Naive thymus-derived CD8-positive, alpha-beta T cell (primary cell): ENCODE measurements at places on chromosomes 12 and 14.

GRCh38 chr14:70018713-70019211, 139.5 kb downstream of the SMOC1 start:
- DNase-seq: no peak

GRCh38 chr12:3820122-3820521, 53.1 kb downstream of the PARP11 start:
- no peak for DNase-seq

- no peak for DNase-seq
These were observed 54.5 kb downstream of the PPP2R5C start for GRCh38 chr14:101815994-101816393.

GRCh38 chr12:51687614-51688013, 96.6 kb downstream of the SCN8A start:
- DNase-seq: no peak

GRCh38 chr14:52868911-52869618, 77.7 kb upstream of the GNPNAT1 start:
- DNase-seq: no peak

- peak; percentile 68 for DNase-seq
These were observed 61.5 kb downstream of the LGMN start for GRCh38 chr14:92686900-92687427.

- no peak for DNase-seq
These were observed 7.5 kb downstream of the HEBP1 start for GRCh38 chr12:12992418-12993130.

DNA sequence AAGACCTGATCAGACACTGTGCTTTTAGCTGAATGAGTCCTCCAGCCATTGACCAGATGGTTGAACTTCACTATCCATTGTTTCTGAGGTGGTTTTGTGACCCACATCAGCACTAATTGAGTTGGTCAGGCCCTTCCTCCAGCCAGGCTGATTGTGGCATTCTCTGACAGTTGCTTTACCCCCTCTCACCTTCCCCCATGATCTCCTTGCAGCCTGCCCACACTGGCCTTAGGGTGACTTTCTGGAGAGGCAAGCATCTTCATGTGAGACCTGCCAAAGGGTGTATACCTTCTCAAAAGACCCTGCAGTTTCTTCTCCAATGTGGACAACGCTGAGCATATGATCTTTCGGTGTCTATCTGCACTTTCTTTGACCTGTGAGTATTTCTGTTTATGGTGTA, 83.9 kb downstream of the GPATCH2L start:
- DNase-seq: no peak

DNA sequence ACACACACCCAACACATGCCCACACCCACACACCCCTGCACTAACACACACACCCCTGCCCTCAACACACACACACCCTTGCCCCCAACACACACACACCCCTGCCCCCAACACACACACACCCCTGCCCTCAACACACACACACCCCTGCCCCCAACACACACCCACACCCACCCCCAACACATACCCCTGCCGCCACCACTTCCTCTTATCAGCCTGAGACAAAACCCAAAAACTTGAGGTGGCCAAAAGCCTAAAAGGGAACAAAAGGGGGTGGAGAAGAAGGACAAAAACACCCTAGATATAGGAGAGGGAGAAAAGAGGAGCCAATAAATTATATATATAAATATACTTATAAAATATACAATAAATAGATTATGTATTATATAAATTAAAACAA, 9.1 kb upstream of the DEGS2 start:
- DNase-seq: no peak

DNA sequence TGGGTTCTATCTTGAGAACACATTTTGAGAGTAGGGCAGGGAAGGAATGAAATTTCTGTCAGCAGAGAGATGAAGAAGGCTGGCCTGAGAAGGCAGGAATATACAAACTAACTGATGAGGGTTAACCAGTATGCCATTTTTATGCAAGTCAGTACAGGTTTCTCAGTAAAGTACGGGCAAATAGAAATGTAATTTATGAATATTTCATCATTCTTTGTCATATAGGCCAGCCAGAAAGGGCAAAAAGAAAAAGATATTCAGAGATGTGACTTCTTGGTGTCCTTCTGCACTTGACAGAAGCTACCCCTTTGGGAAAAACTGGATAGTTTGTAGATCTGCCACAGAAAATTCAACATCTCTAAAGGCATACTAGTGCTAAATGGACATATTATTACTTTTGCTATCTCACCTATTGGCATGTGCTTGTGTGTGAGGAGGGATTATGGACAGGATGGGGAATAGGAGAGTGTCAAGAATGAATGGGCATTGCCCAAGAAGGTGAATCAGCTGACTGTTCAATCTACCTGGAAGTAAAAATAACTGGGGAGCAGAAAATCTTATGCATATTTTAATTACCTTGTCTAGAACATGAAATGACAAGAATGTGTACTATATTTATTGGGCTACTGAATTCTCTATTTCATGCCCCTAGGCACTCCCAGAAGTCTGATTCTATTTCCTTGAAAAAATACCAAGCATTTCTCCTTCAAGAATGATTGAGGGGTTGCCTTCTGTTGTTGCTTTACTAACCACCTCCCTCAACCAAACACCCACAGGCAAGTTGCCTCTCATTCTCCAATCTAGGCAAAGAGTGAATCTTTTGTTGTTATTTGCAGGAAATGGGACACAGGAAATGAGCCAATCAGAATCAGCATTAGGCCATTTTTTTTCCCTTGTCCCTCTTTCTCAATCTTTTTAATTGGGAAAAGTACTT, 175.1 kb upstream of the SLC38A2 start:
- DNase-seq: no peak

DNA sequence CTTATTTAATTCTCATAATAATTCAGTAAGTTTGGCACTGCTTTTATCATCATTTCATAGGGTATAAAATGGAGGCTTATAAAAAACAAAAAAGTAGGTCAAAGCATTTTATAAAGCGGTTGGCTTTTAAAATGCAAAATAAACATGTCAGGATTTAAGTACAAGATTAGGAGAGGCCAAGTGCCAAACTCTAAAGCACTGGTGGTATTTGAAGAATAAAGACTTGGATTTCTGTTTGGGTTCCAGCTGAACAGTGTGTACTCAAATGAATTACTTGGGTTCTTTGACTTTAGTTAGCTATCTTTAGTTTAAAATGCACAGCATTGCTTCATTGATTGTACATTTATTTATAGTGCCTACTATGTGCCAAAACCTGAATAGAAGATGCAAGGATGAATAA, 966.6 kb upstream of the SEL1L start:
- DNase-seq: no peak

DNA sequence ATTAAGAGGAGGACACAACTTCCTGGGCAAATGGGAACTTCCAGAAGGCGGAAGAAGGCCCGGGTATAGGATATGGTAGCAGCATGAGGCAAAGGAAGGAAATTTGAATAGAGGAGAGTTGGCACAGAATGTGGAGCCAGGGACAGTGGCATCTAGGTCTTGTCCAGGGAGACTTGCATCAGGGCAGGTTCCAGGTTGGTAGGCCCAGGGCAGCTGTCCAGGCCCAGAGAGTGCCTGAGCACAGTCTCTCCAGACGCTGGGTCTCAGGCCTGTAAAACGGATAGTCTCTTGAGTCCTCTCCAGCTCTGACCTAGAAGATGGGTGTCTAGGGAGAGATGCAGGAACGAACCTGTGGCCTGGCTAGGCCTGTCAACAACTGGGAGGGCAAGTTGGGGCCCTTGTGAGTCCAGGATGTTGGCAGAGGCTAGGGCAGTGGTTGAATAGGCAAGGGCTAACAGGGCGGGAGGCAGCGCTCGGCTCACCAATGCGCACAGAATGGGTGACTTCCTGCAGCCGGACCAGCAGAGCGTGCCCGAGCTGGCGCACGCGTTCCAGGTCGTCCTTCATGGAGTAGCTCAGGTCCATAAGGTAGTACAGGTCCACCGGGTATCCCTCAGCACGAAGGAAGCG, 9.9 kb downstream of the ITGB7 start:
- DNase-seq: no peak

DNA sequence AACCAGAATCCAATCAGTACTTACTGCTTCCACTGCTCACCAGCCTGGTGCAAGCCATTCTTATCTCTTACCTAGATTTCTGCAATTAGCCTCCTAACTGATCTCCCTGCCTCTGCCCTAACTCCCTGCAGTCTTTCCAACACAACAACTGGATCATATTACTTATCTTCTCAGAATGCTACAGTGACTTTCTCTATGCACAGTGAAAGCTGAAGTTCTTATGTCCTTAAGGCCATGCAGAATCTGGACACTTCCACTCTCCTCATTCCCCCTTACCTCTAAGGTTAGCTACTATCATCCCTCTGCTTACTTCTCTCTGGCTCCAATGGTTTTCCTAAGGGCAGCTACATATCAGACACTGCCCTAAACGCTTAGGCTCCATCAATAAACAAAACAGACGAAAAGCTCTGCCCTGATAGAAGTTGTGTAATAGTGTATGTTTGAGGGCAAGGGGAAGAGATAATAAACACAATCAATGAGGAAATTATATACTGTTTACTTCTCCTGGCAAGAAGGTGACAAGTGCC, 4.0 kb downstream of the KTN1 start:
- DNase-seq: no peak

DNA sequence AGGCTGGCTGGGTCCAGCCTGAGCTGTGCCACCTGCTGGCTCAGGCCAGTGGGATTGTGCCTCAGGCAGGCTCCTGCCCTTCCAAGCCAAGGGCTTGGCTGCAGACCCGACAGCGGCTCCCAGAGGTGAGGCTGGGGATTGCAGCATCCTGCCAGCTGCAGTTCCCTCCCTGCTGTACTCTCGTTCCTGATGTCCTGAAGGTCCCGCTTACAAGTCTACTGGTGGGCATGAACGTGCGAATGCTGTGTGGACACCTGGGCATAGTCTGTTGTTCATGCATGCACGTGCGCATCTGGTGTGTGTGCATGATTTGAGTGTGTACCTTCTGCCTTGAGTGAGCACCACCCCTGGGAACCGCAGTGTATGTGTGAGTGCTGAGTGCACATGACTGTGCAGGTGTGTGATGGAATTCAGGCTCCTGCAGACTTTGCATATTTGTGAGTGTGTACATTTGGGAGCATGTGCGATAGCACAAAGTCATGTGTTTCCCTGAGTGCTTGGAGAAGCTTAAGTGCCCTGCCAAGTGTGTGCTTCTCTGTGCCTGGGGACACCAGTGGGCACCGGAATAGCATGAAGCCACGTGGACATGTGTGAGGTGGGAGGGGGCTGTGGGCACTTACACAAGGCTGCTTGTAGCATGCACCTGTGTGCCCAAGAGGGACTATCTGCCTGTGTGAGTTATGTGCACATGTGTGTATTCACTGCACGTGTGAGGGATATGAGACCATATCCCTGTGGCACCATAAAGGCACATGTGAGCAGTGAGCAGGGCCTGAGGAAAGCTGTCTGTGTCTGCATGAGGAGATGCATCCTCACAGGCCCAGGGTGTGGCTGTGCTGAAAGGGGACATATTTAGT, 19.3 kb upstream of the KRT7 start:
- peak; percentile 17 for DNase-seq

- DNase-seq: no peak
These were observed 165.4 kb downstream of the SLC15A5 start for GRCh38 chr12:16112130-16112529.

GRCh38 chr12:91377436-91377835, 194.8 kb upstream of the DCN start:
- DNase-seq: no peak

GRCh38 chr14:94545131-94545841, 16.0 kb upstream of the SERPINA4 start:
- no peak for DNase-seq

- no peak for DNase-seq
These were observed 128.8 kb downstream of the PRKD1 start for GRCh38 chr14:29798811-29799210.

- no peak for DNase-seq
These were observed 998 bp downstream of the HNF1A start for GRCh38 chr12:120979220-120979861.

- DNase-seq: no peak
These were observed 98.1 kb upstream of the LHX5 start for GRCh38 chr12:113569806-113570205.

GRCh38 chr12:132520421-132521199, 30.7 kb downstream of the FBRSL1 start:
- no peak for DNase-seq

GRCh38 chr12:121209624-121210572, at the start of gene P2RX4:
Gene P2RX4 (plus strand): TSS chr12:121210129. CDS start chr12:121210165, 36 bp downstream.
- peak; percentile 91 for DNase-seq

DNA sequence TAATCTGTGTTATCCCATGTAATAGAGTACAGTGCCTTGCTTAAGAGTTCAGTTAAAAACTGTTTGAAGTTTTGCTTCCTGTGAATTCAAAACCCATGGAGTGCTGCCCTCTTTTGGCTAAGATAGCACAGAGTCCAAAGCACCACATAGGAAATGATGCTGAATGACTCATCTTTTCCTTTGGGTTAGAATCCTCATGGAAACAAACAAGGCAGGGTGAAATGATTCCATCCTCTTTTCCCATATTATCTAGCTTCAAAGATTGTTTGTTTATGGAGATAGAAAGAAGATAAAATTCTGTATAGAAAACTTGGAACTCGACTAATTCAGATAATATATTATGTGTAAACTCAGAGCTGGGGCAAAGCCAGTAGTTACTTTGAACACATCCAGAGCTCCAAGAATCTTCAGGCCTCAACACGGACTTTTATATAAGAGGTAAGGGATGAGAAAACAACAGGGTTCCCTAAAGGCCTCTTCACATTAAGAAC, 87.4 kb downstream of the OTOGL start:
- DNase-seq: no peak

- no peak for DNase-seq
These were observed 74.7 kb downstream of the BTG1 start for GRCh38 chr12:92070864-92071445.

DNA sequence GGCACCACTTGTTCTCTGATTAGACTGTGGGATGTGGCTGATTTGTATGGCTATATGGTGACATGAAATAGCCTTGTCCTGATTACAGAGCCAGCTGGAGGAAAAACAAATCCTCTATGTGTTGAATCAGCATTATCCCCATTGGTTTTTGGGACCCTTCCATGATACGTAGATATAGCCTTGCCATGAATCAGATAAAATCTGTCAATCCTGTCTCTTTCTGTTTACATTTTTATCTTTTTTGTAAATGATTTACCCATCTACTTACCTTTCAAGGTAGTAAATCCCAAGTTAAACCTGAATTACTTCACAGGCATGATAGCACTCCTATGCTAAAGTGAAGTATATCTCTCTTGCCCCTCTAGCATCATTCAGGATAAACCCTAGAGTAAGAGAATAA, 789.3 kb downstream of the TMTC2 start:
- DNase-seq: no peak

DNA sequence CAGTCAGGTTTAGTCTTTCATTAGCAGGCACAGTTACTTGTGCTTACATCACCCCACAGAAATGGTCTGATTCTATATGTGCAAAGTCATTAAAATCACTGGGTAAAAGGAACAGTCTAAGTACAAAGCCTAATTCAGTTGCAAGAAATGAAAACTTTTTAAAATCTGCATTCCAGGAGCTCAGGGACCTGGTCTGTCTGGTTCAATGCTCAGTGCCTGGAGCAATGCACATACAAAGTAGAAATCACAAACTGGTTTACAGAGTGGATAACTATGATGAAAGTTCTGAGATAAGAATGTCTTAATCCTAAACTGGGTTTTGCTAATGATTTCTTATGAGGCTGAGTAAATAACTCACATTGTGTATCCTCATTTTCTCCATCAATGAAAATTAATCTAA, 28.7 kb downstream of the LMNTD1 start:
- no peak for DNase-seq

- DNase-seq: no peak
These were observed 96.8 kb upstream of the FRMD6 start for GRCh38 chr14:51554953-51555352.
